ENCODE measurements at places on chromosomes 2 and 18. TPM values are rescaled to one million over a fixed set of nuclear protein-coding genes. Genes with fewer than 3 reads are reported as not detected.

The FARSB gene
- 36.4 TPM for total RNA-seq

The GBX2 gene
- total RNA-seq = 10.4 TPM

The TMEM17 gene
- total RNA-seq = 7.8 TPM

The SULT1C4 gene
- 15.5 TPM for total RNA-seq

The CHRND gene
- 0.23 TPM for total RNA-seq

The CNGA3 gene
- total RNA-seq = 6.0 TPM

The PDCL3 gene
- 17.8 TPM for total RNA-seq

The RNF125 gene
- total RNA-seq = 4.4 TPM

The DIPK1C gene
- 15.9 TPM for total RNA-seq

The SERPINB3 gene
- total RNA-seq = not detected

The ERICH2 gene
- total RNA-seq = 1.6 TPM

The CMPK2 gene
- 16.6 TPM for total RNA-seq

The SEC11C gene
- 95.7 TPM for total RNA-seq

The MARCO gene
- not detected for total RNA-seq

The COL3A1 gene
- 109 TPM for total RNA-seq

The RASGRP3 gene
- total RNA-seq = 14.1 TPM

The SH2D6 gene
- total RNA-seq = 0.23 TPM

The SIX2 gene
- not detected for total RNA-seq

The SP140 gene
- total RNA-seq = 2.1 TPM

The APOB gene
- total RNA-seq = 0.69 TPM

The ZNF532 gene
- total RNA-seq = 174 TPM

The CAVIN2 gene
- 5.3 TPM for total RNA-seq

The PDCD1 gene
- total RNA-seq = 0.23 TPM

The DRC1 gene
- 15.0 TPM for total RNA-seq

The FBXO41 gene
- 37.6 TPM for total RNA-seq

The MC5R gene
- total RNA-seq = 0.69 TPM

The PRSS56 gene
- total RNA-seq = 1.6 TPM

The HPCAL1 gene
- 42.4 TPM for total RNA-seq

The DYSF gene
- total RNA-seq = 1.8 TPM

The FZD7 gene
- total RNA-seq = 7.4 TPM

All from diencephalon (tissue), 1 donor.